ENCODE measurements at places on chromosomes 12 and 14.

GRCh38 chr12:59191372-59191771, 271.1 kb upstream of the LRIG3 start:
- H3K36me3 ChIP-seq = no peaks in the 10 kb centered on the region
- no peak for DNase-seq
- no peak overlapping the region for H3K27ac ChIP-seq
- no peak overlapping the region for H3K4me3 ChIP-seq
- no peaks in the 10 kb centered on the region for H3K27me3 ChIP-seq

- H3K4me1 ChIP-seq = peaks cover 15% of the 10 kb centered on the region
- no peaks in the 10 kb centered on the region for H3K27me3 ChIP-seq
- H3K27ac ChIP-seq = no peak overlapping the region
- no peak for DNase-seq
These were observed 125.4 kb upstream of the ATF1 start for GRCh38 chr12:50638482-50638880.

- H3K27me3 ChIP-seq = no peaks in the 10 kb centered on the region
- H3K4me1 ChIP-seq = no peaks in the 10 kb centered on the region
- H3K4me3 ChIP-seq = no peak overlapping the region
- DNase-seq = no peak
- H3K27ac ChIP-seq = no peak overlapping the region
These were observed 145.3 kb downstream of the SLC5A8 start for GRCh38 chr12:101064721-101065120.

- no peak for DNase-seq
- H3K4me3 ChIP-seq = no peak overlapping the region
- no peaks in the 10 kb centered on the region for H3K27me3 ChIP-seq
- H3K27ac ChIP-seq = no peak overlapping the region
- H3K36me3 ChIP-seq = no peaks in the 10 kb centered on the region
These were observed 83.7 kb downstream of the NINJ2 start for GRCh38 chr12:579420-580110.

DNA sequence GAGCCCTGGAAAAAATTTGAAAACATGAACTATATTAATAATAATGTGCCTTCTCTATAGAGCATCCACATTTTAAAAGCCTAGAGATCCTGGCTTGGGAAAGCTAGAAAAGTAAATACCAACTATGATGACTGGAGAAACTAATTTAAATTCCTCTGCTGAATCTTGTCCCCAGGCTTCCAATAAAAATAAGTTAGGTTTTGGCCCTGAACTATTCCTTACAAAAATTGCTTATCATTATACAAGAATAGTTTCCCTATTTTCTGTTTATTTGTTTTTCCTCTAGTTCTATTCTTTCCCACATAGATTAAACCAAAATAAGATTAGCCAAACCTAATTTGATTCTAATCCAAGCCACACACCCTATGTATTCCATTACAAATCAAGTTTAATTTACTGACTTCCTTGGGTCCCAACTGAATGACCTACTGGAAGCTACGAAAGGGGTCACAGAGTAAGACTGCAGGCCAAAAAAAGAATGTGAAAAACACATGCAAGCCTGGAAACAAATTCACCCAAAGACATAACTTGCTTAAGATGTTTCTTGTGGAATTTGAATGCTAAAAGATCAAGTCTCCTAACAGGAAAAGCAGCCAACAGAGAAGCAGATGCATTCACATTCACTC, 133.0 kb downstream of the PAWR start:
- H3K27ac ChIP-seq = no peak overlapping the region
- peaks cover 8% of the 10 kb centered on the region for H3K4me1 ChIP-seq
- H3K36me3 ChIP-seq = peaks cover 17% of the 10 kb centered on the region
- no peaks in the 10 kb centered on the region for H3K27me3 ChIP-seq
- H3K4me3 ChIP-seq = no peak overlapping the region

GRCh38 chr12:22416801-22417200, 82.3 kb upstream of the ST8SIA1 start:
- no peaks in the 10 kb centered on the region for H3K4me1 ChIP-seq
- no peaks in the 10 kb centered on the region for H3K36me3 ChIP-seq
- DNase-seq = no peak
- no peak overlapping the region for H3K27ac ChIP-seq
- H3K4me3 ChIP-seq = no peak overlapping the region

GRCh38 chr14:45940318-45940717, 687.3 kb upstream of the MIS18BP1 start:
- no peak overlapping the region for H3K27ac ChIP-seq
- H3K4me3 ChIP-seq = no peak overlapping the region
- DNase-seq = no peak
- H3K4me1 ChIP-seq = no peaks in the 10 kb centered on the region

DNA sequence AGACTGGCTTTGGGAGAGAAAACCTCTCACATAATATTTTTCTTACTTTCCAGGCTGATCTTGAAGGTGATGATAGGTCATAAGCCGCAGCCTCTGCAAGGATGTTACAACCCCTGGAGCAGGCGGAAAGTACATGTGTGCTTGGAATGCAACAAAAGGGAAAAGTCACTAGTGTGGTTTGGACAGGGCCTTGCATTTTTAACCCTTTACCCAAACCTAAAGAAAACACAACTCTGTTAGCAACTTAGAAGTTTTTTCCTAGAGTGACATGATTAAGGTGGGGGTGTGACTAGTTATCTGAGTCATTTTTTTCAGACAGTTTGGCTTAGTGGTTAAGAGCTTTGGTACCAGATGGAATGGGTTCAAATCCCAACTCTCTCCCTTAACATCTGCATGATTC, 97.0 kb downstream of the TMEM30B start:
- H3K4me3 ChIP-seq = no peak overlapping the region
- H3K27me3 ChIP-seq = peaks cover 3% of the 10 kb centered on the region

- no peak overlapping the region for H3K4me3 ChIP-seq
- no peaks in the 10 kb centered on the region for H3K36me3 ChIP-seq
- no peak overlapping the region for H3K27ac ChIP-seq
- DNase-seq = no peak
- H3K4me1 ChIP-seq = no peaks in the 10 kb centered on the region
These were observed 258.4 kb upstream of the FAR2 start for GRCh38 chr12:28890664-28891063.

DNA sequence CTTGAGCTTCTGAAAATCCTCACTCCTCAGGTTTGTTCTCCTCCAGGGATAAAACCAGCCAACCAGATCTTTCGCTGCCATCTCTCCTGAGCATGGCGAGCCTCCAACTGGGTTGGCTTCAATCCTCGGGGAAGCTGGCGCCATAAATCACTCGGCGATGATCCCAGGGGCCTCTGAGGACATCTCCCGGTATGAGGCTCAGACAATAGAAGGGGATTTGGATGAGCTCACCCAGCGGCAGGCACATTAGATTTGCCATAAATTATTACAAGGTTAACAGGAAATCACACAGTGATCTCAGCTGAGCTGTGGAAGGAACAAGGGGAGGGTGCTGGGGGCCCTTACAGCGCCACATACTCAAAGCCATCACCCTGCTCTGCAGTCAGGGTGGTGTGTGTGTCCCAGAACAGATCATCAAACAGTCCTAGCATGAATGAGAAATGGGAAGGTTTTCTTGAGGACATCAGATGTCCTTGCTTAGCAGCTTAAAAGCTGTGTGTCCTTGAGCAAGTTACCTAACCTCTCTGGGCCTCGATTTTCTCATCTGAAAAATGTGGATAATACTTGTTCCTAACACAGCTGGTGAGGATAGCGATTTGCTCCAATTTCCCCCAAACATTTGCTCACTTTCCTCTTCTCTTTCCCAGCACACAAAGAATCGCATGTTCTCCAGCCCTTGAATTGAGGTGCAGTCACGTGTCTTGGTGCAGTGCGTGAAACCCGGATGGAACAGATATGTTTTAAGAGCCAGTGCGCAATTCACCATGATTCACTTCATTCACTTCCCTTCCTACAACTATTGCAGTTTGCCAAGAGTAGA, 142.8 kb downstream of the SCARB1 start:
- H3K27me3 ChIP-seq = peaks cover 4% of the 10 kb centered on the region
- H3K36me3 ChIP-seq = no peaks in the 10 kb centered on the region
- H3K4me1 ChIP-seq = peaks cover 30% of the 10 kb centered on the region
- H3K4me3 ChIP-seq = no peak overlapping the region
- peak overlapping the region; percentile 77 for H3K27ac ChIP-seq
- no peak for DNase-seq

DNA sequence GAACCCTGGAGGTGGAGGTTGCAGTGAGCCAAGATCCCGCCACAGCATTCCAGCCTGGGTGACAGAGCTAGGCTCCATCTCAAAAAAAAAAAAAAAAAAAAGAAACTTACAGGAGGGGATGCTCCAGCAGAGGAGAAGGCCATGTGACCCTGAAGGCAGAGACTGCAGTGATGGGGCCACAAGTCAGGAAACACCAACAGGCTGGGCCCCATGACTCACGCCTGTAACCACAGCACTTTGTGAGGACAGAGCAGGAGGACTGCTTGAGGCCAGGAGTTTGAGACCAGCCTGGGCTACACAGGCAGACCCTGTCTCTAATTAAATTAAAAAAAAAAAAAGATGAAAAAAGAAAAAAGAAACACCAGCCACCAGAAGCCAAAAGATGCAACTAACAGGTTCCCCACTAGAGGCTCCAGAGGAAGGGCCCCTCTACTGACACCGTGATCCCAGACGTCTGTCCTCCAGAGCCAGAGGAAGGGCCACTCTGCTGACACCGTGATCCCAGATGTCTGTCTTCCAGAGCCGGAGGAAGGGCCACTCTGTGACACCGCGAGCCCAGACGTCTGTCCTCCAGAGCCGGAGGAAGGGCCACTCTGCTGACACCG, 9.1 kb upstream of the GLT1D1 start:
- H3K27me3 ChIP-seq = no peaks in the 10 kb centered on the region
- H3K27ac ChIP-seq = no peak overlapping the region
- no peaks in the 10 kb centered on the region for H3K4me1 ChIP-seq
- no peak overlapping the region for H3K4me3 ChIP-seq
- no peak for DNase-seq

DNA sequence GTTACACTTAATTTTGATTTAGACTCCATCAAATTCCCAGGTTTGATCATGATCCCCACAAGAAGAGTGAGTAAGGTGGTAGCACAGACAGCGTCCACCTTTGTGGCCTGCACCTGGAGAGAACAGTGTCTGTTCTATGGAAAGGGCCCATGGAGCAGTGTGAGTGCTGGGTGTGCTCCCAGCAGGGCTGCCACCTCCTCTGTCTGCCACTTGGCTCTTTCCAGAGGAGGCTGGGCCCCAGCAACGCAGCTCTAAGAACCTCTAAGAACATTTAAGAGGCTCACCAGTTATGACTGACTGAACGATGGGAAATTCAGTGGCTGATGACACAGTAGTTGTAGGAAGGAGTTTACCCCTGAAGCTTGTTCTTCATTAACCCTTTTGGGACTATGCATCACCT, 17.3 kb downstream of the VDR start:
- H3K27me3 ChIP-seq = no peaks in the 10 kb centered on the region
- H3K4me3 ChIP-seq = no peak overlapping the region
- H3K4me1 ChIP-seq = peaks cover 11% of the 10 kb centered on the region
- H3K27ac ChIP-seq = no peak overlapping the region
- no peaks in the 10 kb centered on the region for H3K36me3 ChIP-seq
- DNase-seq = no peak

DNA sequence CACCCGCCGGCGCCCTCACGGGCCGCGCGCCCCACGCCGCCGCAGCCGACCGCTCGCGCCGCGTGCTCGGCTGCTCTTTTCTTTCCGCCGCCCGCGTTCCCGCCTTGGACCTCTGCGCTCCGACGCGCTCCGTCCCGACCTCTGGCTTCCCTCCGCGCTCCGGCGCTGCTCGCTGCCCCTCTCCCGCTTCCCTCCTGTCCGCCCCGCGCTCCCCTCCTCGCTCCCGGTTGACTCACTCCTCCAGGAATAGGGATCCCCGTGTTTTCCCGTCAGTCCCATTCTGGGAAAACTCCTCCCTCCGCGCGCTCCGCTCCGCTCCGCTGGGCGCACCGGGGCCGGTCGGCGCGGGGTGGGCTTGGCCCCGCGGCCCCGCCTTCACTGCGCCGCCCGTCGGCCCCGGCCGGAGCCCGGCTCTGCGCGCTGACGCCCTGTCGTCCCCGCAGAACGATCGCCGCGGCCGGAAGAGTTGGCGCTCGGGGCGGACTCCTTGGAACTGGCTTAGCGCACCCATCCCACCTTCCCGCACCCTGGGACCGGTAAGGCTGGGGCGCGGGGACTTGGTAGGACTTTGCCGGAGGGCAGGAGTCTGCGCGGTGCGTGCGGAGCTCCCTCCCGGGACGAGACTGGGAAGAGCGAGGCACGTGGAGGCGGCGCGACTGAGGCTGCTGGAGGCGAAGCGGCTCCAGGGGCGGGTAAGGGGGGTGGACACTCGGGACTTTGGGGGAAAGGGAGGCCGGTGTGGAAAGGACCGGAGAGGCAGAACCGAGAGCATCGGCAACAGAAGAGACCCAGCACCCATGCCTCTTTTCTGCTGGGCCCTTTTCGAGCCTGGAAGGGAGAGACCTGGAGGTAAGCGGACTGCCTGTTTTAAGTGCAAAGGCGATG, 550 bp downstream of the TEAD4 start:
- DNase-seq = peak; percentile 40
- no peaks in the 10 kb centered on the region for H3K36me3 ChIP-seq
- peak overlapping the region; percentile 89 for H3K4me3 ChIP-seq
- H3K4me1 ChIP-seq = peaks cover 50% of the 10 kb centered on the region

DNA sequence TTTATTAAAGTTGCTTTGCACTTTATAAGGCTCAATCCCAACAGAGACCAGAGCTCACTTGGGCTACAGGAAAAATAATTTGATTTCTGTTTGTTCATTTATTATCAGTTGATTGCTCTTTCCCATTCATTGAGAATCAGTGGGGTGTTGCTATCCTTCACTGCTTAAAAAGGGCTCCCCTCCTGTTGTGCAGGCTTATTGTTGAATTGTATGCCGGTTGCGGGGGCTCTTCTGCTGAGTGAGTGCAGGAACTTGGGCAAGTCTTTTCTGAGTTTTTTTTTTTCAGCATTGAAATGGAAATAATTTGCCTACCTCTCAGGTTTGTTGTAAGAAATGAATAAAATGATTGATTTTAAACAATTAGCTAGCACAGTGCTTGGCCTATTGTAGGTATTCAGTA, 32.6 kb downstream of the AKAP6 start:
- no peak for DNase-seq
- no peak overlapping the region for H3K27ac ChIP-seq
- H3K4me3 ChIP-seq = no peak overlapping the region
- H3K27me3 ChIP-seq = no peaks in the 10 kb centered on the region

- H3K4me1 ChIP-seq = peaks cover 10% of the 10 kb centered on the region
- H3K27ac ChIP-seq = no peak overlapping the region
- no peaks in the 10 kb centered on the region for H3K36me3 ChIP-seq
- H3K27me3 ChIP-seq = no peaks in the 10 kb centered on the region
- H3K4me3 ChIP-seq = no peak overlapping the region
These were observed 51.4 kb downstream of the VCPKMT start for GRCh38 chr14:50064993-50065392.

DNA sequence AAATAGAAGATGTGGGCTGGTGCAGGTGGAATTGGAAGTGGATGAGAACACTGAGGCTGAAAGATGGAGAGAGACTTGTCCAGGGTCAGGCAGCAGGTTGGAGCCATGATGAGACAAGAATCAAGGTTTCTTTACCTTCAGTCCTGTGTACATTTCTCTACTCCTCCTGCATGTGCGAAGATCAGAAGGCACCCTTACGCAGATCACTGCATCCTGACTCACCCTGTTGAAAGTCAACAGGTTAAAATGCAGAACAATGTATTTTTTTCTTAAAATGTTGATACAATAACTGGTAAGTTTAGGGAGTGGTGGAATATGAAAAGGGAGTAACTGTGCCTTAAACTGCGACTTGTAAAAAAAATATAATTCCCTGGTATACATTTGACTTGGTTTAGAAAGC, 47.8 kb downstream of the TESPA1 start:
- no peaks in the 10 kb centered on the region for H3K27me3 ChIP-seq
- H3K27ac ChIP-seq = no peak overlapping the region
- H3K4me1 ChIP-seq = peaks cover 10% of the 10 kb centered on the region
- peaks cover 3% of the 10 kb centered on the region for H3K36me3 ChIP-seq
- no peak for DNase-seq
- no peak overlapping the region for H3K4me3 ChIP-seq
